ENCODE measurements at places on chromosomes 7 and 10. TPM values are rescaled to one million over a fixed set of nuclear protein-coding genes. Genes with fewer than 3 reads are reported as not detected.

TRIM50 gene
- 0.39 TPM for total RNA-seq

GRCh38 chr10:127498087-127498486 lies 51.0 kb upstream of the NPS start:
- H3K27me3 ChIP-seq: no peaks in the 10 kb centered on the region
- no peaks in the 10 kb centered on the region for H3K36me3 ChIP-seq
- no peak for DNase-seq
- H3K4me3 ChIP-seq: no peak overlapping the region
- no peaks in the 10 kb centered on the region for H3K4me1 ChIP-seq

GRCh38 chr10:71044720-71045119 lies 156.4 kb upstream of the PCBD1 start:
- no peak overlapping the region for H3K27ac ChIP-seq
- no peak overlapping the region for H3K4me3 ChIP-seq
- peaks cover 13% of the 10 kb centered on the region for H3K27me3 ChIP-seq
- no peaks in the 10 kb centered on the region for H3K4me1 ChIP-seq
- no peaks in the 10 kb centered on the region for H3K36me3 ChIP-seq

DNA sequence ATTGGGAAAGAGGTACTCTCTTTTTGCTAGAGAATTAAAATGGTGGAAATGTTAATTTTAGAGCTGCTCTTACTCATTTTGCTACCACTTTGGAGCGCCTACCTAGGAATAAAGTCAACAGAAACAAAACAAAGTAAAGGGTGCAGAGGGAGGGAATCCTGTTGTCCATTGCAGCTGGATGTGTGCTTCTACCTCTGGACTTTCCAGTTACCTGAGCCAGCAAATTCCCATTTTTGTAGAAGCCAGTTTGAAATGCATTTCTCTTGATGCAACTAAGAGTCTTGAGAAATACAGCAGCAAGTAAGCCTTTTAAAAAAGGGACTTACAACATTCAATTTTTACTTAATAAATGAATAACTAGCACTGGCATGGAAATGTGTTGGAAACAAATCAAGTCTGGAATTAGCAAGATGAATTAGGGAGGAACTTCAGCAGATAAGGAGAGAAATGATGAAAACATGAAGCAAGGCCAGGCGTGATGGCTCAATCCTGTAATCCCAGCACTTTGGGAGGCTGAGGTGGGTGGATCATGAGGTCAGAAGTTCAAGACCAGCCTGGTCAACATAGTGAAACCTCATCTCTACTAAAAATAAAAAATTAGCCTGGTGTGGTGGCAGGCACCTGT lies 113.5 kb upstream of the CTTNBP2 start:
- H3K27ac ChIP-seq: no peak overlapping the region
- no peak overlapping the region for H3K4me3 ChIP-seq
- no peak for DNase-seq
- H3K27me3 ChIP-seq: no peaks in the 10 kb centered on the region
- no peaks in the 10 kb centered on the region for H3K4me1 ChIP-seq
- H3K36me3 ChIP-seq: no peaks in the 10 kb centered on the region

THSD7A gene
- 3.8 TPM for total RNA-seq

- no peak for DNase-seq
- no peaks in the 10 kb centered on the region for H3K4me1 ChIP-seq
- H3K27me3 ChIP-seq: no peaks in the 10 kb centered on the region
Observed at GRCh38 chr7:16762177-16762576, 8.6 kb downstream of the TSPAN13 start.

- peak overlapping the region; percentile 96 for H3K27ac ChIP-seq
- H3K36me3 ChIP-seq: peaks cover 6% of the 10 kb centered on the region
- peak overlapping the region; percentile 94 for H3K4me3 ChIP-seq
- peaks cover 27% of the 10 kb centered on the region for H3K4me1 ChIP-seq
Observed at GRCh38 chr7:107744345-107744750, 406 bp downstream of the CBLL1 start.

GRCh38 chr7:132614428-132615318 lies 38.4 kb upstream of the PLXNA4 start:
- no peaks in the 10 kb centered on the region for H3K27me3 ChIP-seq
- H3K4me1 ChIP-seq: peaks cover 15% of the 10 kb centered on the region
- no peaks in the 10 kb centered on the region for H3K36me3 ChIP-seq
- peak overlapping the region; percentile 33 for H3K4me3 ChIP-seq
- no peak overlapping the region for H3K27ac ChIP-seq
- DNase-seq: no peak

- no peak overlapping the region for H3K27ac ChIP-seq
- H3K36me3 ChIP-seq: no peaks in the 10 kb centered on the region
- peak; percentile 50 for DNase-seq
- H3K27me3 ChIP-seq: no peaks in the 10 kb centered on the region
Observed at GRCh38 chr10:29277296-29277695, 11.6 kb upstream of the LYZL1 start.

GRCh38 chr7:7920481-7920880 lies 48.1 kb upstream of the GLCCI1 start:
- DNase-seq: no peak
- no peak overlapping the region for H3K4me3 ChIP-seq
- no peaks in the 10 kb centered on the region for H3K4me1 ChIP-seq
